ENCODE measurements at places on chromosomes 1 and 21.

DNA sequence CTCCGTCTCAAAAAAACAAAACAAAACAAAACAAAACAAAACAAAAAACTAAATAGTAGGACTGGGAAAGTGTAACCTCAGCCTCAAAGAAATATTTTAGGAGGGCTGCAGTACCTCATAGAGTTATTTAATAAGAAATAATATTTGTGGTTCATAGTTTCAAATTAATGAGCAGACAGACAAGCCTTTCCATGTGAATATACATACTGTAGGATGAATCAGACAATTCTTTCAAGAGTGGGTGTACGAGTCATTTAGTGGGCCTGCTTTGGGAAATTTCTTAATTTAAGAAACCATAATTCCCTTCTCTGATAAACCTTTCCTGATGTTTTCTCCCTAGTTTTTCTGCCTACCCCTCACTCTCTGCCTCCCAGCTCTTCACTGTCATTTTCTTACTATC lies 52.5 kb downstream of the CDC14A start:
- DNase-seq = no peak

DNA sequence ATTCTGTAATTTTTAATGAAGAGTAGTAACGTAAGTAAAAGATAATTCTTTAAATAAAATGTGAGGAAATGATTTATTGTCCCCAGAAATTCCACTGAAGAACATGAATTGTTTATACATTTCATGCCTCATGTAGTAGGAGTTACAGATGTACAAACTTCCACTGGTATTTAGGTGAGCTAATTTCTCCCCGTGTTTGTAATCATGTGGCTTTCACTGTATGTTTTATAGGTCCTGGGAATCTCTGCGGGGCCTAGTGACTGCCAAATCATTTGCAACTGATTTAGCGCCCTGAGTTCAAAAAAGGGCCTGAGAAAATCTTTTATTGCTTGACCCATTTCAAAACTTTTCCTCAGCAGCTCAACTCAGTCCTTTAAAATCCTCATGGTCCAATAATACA lies 30.5 kb upstream of the FASLG start:
- DNase-seq = no peak

DNA sequence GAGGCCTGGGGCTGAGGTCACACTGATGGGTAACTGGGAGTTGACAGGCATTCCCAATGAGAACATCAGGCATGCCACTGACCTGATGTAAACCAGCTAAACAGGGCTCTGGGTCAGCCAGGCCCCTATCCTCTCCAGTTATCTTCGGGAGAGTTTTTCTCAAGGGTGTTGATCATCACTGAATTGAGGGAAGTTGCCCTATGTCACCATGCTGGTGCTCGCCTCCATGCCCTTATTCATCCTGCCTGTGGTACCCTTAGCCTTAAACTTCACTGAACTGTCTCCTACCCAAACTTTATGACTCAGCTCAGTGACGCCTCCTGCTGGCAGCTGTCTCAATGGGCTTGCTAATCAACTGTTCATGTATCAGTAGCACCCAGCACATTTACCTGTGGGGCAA lies 80.7 kb upstream of the TNR start:
- DNase-seq = peak; percentile 31

- no peak for DNase-seq
These were observed 37.4 kb downstream of the PRKACB start for GRCh38 chr1:84181350-84182005.

- DNase-seq = no peak
These were observed 561.2 kb downstream of the KIF26B start for GRCh38 chr1:245715970-245716369.

GRCh38 chr1:204076891-204077290 lies 4.0 kb downstream of the SOX13 start:
- no peak for DNase-seq

GRCh38 chr1:116808200-116808847 lies 54.1 kb downstream of the CD2 start:
- DNase-seq = peak; percentile 86

DNA sequence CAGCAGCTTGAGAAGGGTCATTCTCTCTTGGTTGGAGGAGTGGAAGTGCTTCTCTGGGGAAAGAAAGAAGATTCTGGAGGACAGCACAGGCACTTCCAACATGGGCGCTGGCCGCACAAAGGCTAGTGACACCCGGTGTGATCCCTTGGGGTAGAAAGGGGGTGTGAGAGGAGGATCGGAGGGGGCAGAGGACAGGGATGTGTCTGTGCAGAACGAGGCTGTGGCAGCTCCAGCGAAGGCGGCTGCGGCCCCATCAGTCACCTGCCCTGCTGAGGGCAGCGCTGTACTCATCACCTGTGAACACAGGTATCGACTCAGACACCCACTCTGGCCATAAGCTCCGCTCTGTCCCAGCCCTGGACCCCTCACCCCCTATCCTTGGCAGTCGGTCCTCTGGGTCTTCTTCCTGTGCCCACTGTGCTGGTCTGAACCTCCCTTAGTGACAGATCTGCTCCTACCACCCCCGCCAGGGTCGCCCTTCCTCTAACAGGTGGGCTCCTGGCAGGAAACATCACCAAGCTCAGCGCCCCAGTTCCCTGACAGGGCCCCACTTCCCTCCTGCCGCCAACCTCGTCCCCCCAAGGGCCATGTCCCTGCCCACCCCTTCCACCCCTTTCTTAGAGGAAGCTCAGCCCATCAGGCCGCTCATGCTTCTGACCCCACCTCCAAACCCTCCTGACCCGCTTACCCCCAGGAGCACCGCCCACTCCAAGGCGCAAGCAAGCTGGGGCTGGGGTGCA lies 20.1 kb downstream of the TP73 start:
- no peak for DNase-seq

DNA sequence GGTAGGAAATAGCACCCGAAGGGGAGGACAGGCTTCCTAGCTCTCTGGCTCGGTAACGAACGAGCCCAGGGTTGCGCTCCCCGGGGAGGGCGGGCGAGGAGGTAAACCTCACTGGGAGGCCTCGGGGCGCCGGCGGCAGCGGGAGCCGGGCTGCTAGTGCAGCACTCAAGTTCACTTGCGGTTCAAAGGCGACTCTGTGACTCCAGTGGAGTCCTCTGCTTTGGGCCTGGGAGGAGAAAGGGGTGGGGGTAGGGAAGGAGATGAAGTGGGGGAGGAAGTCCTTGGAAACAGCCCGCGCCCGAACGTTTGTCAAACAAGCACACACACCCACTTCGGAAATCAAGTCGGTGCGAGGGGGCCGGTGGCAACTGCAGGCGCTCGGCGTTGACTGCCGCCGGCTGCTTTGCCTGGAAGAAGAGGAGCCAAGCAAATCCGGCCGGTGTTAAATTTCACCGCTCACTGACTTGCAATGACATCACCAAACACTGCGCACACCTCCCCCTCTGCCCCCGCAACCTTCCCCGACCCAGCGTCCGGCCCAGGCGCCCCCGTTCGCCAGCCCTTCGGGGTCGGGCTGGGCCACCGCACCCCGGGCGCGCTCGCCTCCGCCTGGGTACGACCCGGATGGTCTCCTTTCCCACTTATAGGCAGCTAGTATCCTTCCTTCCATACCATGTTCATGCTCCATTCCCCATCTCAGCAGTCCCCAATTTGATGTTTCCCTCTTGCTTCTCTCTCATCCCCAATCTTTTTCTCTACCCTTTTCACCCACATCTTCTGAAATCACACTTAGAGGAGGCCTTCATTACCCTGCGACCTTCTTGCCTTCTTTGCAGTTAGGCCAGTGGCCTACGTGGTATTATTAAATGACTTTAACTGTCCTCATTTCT lies at the start of gene COL24A1:
Gene COL24A1 (minus strand): TSS at position 207 of the 890 bp plus-strand sequence. CDS start 376 bp downstream, outside the sequence.
- DNase-seq = no peak

- DNase-seq = no peak
These were observed 51.1 kb upstream of the LDLRAP1 start for GRCh38 chr1:25492323-25492722.
